Calu3 (cell line): ENCODE measurements at places on chromosomes 3 and 15.

DNA sequence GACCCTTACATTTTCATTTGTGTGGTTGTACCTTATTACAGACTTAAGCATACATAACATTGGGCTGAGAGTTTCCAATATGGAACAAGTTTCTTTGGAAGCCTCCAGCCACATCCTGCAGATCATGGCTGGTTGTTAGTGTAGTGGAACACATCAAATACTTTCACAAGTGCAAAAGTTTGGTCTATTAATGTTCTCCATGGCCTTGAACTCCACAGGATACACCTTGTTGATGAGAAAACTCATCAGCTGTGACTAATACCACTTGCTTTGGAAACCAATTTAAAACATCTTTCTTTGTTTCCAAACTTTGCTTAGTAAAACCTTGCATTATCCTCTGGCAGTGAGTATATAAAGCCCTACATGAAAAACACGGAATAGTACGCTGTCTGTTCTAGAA lies 46.1 kb downstream of the MYZAP start:
- H3K4me1 ChIP-seq: peaks cover 7% of the 10 kb centered on the region
- DNase-seq: no peak
- no peak overlapping the region for H3K4me3 ChIP-seq
- no peaks in the 10 kb centered on the region for H3K36me3 ChIP-seq
- no peaks in the 10 kb centered on the region for H3K27me3 ChIP-seq

- peaks cover 10% of the 10 kb centered on the region for H3K36me3 ChIP-seq
- no peak overlapping the region for H3K4me3 ChIP-seq
- no peak for DNase-seq
- no peaks in the 10 kb centered on the region for H3K27me3 ChIP-seq
- H3K4me1 ChIP-seq: peaks cover 13% of the 10 kb centered on the region
- no peak overlapping the region for H3K27ac ChIP-seq
These were observed 210.8 kb downstream of the STT3B start for GRCh38 chr3:31743331-31744089.

DNA sequence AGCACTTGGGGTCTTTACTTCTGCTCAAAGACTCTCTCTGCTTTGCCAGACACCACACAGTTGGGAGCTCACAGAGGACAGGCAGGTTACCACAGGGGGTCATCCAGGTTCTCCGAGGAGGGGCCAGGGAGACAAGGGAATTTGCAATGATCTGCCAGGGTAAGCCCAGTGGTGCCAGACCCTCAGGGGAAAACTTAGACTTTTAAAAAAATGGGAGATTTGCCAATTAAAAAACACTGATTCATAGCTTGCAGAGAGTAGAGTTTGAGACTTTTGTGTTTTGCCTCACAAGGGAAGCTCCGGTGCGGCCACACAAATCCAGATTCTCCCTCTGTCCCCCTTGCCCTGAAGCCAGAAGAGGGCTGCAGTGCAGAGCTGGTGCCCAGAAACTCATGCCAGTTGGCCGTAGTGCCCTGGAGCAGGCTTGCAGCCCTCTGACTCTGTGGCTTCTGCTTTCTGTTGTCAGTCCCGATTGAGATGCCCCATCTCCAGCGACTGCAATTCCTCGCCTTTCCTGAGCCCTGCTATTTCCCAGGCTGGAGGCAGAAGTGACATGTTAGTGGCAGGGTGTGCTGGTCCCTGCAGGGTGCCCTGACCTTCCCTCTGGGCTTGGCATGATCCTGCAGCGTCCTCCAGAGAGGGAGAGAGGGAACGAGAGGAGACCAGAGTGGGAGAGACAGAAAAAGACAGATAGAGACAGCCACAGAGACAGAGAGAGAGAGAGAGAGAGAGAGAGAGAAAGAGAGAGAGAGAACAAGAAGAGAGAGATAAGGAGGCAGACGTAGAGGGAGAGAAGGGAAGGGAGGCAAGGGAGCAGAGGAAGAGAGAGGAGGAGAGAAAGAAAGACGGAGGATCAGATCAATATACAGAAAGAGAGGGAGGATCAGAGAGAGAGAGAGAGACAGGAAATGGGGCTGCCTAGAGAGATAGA lies 46.0 kb downstream of the RHCG start:
- H3K4me1 ChIP-seq: no peaks in the 10 kb centered on the region
- no peak overlapping the region for H3K27ac ChIP-seq
- H3K4me3 ChIP-seq: no peak overlapping the region

DNA sequence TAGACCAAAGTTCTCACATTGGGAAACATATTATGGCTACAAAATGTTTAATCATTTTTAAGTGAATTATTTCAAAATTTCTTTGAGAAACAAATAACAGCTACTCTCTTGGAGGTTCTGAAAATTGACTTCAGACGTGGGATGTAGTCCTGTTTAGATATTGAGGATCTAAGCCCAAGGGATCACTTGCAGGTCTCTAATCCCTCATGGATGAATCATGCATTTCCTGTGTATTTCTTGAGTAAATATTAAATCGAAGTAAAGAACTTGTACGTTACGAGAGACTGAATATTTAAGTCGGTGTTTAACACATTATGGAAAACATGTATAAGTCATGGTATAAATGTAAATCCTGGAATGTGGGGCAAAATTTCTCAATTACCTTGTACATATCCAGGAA lies 119.8 kb downstream of the EPHA3 start:
- H3K27me3 ChIP-seq: no peaks in the 10 kb centered on the region
- no peaks in the 10 kb centered on the region for H3K36me3 ChIP-seq
- H3K4me1 ChIP-seq: peaks cover 6% of the 10 kb centered on the region
- H3K27ac ChIP-seq: no peak overlapping the region

GRCh38 chr3:137134431-137134830 lies 176.6 kb downstream of the IL20RB start:
- no peaks in the 10 kb centered on the region for H3K4me1 ChIP-seq
- no peak overlapping the region for H3K27ac ChIP-seq
- DNase-seq: no peak
- no peaks in the 10 kb centered on the region for H3K36me3 ChIP-seq

GRCh38 chr3:194508491-194509453 lies 22.0 kb upstream of the ATP13A3 start:
- no peaks in the 10 kb centered on the region for H3K36me3 ChIP-seq
- no peak overlapping the region for H3K4me3 ChIP-seq
- peaks cover 7% of the 10 kb centered on the region for H3K4me1 ChIP-seq
- no peak overlapping the region for H3K27ac ChIP-seq
- DNase-seq: no peak

GRCh38 chr15:57367556-57367955 lies 8.7 kb upstream of the CGNL1 start:
- no peak for DNase-seq
- H3K36me3 ChIP-seq: peaks cover 5% of the 10 kb centered on the region
- no peaks in the 10 kb centered on the region for H3K27me3 ChIP-seq
- H3K27ac ChIP-seq: no peak overlapping the region

GRCh38 chr3:73094951-73095350 lies 33.5 kb downstream of the EBLN2 start:
- no peak overlapping the region for H3K4me3 ChIP-seq
- peaks cover 9% of the 10 kb centered on the region for H3K4me1 ChIP-seq
- no peak overlapping the region for H3K27ac ChIP-seq
- H3K27me3 ChIP-seq: no peaks in the 10 kb centered on the region
- no peak for DNase-seq

GRCh38 chr3:131047582-131047981 lies 20.9 kb downstream of the NEK11 start:
- H3K36me3 ChIP-seq: no peaks in the 10 kb centered on the region
- no peak overlapping the region for H3K27ac ChIP-seq
- no peaks in the 10 kb centered on the region for H3K4me1 ChIP-seq
- DNase-seq: peak; percentile 11

DNA sequence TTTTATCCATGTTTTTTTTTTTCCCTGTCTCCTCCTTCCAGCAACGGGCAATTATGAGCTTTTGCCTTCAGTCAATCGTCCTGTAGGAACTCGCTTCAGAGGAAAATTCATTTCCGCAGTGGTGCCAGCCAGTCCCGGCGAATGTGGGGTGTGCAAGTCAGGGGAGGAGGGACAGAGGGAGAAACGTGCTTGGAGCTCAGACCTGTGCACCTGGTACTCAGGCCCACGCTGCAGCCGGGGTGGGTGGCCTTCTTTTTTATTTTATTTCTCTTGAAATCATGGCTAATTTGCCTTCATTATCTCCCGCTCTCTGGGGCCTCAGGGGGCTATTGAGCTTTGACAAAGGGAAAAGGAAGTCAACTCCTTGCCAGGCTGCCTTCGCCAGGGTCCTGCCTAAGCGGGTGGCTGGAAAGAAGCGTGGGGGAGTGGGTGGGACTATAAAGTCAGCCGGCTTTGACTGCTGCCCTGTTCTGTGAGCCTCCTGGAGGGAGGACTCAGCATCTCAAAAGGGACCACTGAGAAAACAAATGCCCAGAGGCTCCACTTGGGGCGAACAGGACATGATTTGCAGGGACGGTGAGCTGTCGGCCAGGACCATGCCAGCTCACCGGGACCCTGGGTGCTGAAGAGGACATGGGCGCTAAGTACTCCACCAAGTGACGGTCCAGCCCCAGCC lies 5.5 kb downstream of the GRIP2 start:
- peaks cover 21% of the 10 kb centered on the region for H3K27me3 ChIP-seq
- no peaks in the 10 kb centered on the region for H3K36me3 ChIP-seq
- no peak for DNase-seq
- H3K4me1 ChIP-seq: no peaks in the 10 kb centered on the region

GRCh38 chr15:75028991-75029377 lies 5.6 kb downstream of the PPCDC start:
- DNase-seq: no peak
- no peaks in the 10 kb centered on the region for H3K27me3 ChIP-seq
- no peak overlapping the region for H3K4me3 ChIP-seq
- no peak overlapping the region for H3K27ac ChIP-seq
- peaks cover 45% of the 10 kb centered on the region for H3K4me1 ChIP-seq

DNA sequence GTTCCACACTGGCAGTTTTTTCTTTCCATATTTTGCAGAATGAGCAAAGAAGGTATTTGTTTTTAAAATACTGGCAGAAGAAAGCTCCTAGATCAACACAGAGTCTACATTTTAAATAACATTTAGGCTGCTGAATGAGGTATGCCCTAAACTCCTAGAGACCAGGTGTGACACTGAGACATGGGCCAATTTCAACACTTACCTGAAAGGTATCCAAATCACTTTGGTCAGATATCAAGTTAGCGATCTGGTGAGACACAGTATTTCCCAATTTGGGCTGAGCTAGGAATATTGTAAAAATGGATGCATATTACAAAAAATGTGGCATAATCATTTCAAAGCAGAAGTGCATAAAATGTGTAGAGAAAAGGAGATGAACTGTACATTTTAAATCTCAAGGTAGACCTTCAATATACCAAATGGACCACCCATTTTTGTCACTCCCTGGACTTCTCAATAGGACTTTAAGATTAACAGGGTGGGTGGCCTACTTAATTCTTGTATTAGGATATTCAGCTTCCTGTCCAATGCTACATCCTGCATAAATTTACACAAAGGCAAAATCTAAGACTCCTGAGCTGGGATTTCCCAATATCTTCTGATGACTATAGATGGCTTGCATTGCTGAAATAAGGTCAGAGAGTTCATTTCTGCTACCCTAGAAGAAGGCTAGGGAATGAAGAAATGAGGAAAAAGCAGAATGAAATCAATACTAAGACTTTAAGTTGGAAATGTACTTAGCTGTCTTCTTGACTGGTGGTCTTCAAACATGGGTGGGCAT lies 487.8 kb downstream of the FOXP1 start:
- H3K4me1 ChIP-seq: peaks cover 9% of the 10 kb centered on the region
- no peak for DNase-seq
- no peak overlapping the region for H3K4me3 ChIP-seq
- no peak overlapping the region for H3K27ac ChIP-seq

DNA sequence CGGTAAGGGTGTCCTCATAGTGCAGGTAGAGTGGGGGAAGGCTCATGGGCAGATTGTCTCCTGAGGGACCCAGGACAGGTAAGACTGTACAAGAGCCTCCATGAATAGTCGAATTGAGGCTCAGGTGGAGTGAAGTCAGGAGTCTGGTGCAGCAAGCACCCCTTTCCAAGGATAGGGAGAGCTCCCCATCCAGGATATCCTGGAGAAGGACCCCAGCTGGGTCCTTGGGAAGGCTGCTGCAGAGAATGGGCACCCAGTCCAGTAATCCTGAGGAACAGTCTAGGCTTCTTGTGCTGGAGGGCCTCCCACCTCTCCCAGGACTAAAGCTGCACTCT lies 592 bp downstream of the DUOXA2 start:
- peak overlapping the region; percentile 15 for H3K4me3 ChIP-seq
- H3K4me1 ChIP-seq: peaks cover 23% of the 10 kb centered on the region
- H3K36me3 ChIP-seq: no peaks in the 10 kb centered on the region
- H3K27ac ChIP-seq: no peak overlapping the region
- H3K27me3 ChIP-seq: peaks cover 81% of the 10 kb centered on the region

GRCh38 chr3:73540969-73541740 lies 83.6 kb downstream of the PDZRN3 start:
- DNase-seq: no peak

GRCh38 chr3:148066802-148067201 lies 630.9 kb upstream of the AGTR1 start:
- no peak overlapping the region for H3K4me3 ChIP-seq
- H3K36me3 ChIP-seq: no peaks in the 10 kb centered on the region
- DNase-seq: no peak
- H3K27me3 ChIP-seq: no peaks in the 10 kb centered on the region
- peaks cover 8% of the 10 kb centered on the region for H3K4me1 ChIP-seq
- no peak overlapping the region for H3K27ac ChIP-seq

- peaks cover 8% of the 10 kb centered on the region for H3K4me1 ChIP-seq
- DNase-seq: no peak
- H3K27ac ChIP-seq: no peak overlapping the region
- no peaks in the 10 kb centered on the region for H3K36me3 ChIP-seq
- H3K4me3 ChIP-seq: no peak overlapping the region
These were observed 9.4 kb upstream of the COPG1 start for GRCh38 chr3:129239991-129240390.

GRCh38 chr3:64174328-64174727 lies 50.9 kb downstream of the PRICKLE2 start:
- peak overlapping the region; percentile 54 for H3K27ac ChIP-seq
- no peaks in the 10 kb centered on the region for H3K27me3 ChIP-seq
- no peaks in the 10 kb centered on the region for H3K36me3 ChIP-seq
- peak; percentile 61 for DNase-seq

DNA sequence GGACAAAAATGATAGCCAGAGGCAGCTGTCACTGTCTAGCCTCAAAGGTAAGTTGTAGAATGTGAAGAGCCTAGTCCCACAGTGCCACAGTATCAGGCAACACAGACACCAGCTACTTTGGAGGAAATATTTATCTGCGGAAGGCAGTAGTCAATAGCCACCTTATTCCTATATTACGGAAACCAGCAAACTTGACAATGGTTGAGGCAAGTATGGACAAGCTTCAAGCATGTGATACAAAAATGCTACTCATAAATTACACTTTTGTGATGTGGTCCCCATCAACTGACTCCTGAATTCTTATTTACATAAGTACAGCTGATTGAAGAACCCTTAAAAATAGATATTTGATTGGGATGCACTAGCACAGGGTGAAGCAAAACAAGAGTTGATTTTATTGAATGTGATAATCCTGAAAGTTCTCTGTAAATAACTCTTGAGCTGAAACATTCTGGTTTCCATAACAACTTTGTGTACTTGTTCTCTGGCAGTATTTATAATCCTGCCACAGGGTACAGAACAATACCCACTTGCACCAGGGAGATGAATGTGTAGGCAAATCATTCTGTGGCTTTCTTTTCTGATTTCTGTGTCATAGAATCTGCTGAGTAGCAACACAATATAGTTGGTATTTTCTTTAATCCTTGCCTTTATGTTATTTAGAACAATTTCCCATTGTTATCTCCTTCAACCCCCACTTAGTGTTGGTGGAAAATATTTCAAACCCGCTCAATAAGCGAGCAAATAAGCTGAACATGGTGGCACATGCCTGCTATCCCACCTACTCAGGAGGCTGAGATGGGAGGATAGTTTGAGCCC lies at the start of gene ANKUB1:
Gene ANKUB1 (minus strand): TSS at position 103 of the 819 bp plus-strand sequence. CDS start 188 bp downstream, outside the sequence.
- DNase-seq: no peak
- no peaks in the 10 kb centered on the region for H3K36me3 ChIP-seq
- peaks cover 23% of the 10 kb centered on the region for H3K4me1 ChIP-seq
- no peak within 1 kb of the TSS for H3K27ac ChIP-seq
- H3K27me3 ChIP-seq: no peaks in the 10 kb centered on the region
- no peak within 1 kb of the TSS for H3K4me3 ChIP-seq
